ENCODE measurements at places on chromosomes 7 and 10.

- DNase-seq = no peak
Measured at GRCh38 chr10:49616421-49617101, 2.7 kb downstream of the CHAT start.

GRCh38 chr10:104332243-104333031 lies 5.8 kb downstream of the ITPRIP start:
- no peak for DNase-seq

DNA sequence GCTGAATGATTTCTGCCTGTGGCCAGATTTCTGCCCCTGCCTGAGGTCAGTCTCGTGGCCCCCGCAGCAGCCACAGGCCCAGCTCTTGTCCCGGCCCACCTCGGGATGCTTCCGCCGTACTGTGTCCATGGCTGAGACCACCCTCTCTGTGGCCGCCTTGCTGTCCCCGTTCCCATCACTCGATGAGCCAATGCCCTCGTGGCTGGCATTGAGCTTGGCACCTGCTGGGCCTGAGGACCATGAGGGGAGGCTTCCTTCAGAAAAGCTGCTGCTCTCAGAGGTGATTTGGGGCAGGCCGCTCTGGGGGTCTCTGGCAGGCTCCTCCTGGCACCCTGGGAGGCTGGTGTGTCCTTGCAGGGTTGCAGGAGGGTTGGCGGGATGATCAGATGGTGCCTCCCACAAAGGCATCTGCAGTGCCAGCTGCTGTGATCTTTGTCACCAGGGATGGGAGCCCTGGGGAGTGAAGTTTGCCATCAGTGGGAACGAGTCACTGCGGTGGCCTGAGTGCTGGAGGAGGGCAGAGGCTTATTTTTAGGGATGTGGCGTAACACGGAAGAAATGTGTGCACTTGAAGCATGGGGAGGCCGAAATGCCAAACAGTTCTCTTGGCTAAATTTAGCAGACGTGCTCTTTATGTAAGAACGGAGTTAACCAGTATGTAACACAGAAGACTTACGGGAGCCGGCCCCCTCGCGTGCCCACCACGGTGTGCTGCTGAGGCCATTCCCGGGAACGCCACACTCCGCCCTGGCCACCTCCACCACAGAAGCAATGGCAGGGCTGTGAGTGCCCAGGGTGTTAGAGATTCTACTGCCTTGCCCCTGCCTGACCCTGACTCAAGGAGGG lies 47.7 kb downstream of the VIPR2 start:
- DNase-seq = no peak

DNA sequence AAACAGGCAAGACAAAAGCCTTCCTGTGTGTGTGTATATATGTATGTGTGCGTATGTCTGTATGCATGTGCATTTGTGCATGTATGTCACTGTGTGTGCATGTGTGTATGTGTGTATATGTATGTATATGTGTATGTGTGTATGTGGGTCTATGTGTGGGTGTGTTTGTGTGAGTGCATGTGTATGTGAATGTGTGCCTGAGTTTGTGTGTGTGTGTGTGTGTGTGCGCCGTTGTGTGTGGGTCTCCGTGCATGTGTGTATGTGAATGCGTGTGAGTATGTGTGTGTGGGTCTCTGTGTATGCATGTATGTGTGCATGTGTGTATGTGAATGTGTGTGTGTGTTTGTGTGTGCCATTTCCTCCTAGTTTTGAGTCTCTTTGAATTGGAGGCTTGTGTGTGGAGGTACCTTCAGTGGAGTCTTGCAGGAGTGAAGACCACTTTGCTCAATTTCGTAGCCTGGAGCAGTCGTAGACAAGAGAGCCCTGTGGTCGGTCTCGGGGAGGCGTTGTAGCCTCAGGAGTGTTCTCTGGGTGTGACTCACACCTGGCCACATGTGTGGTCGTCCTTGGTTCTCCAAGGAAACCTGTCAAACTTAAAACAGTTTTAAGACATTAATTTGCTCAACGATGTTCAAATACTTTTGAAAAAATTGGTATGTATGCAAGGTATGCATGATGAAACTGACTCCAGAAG lies 28.1 kb downstream of the INPP5A start:
- no peak for DNase-seq

- no peak for DNase-seq
Measured at GRCh38 chr7:147298611-147299043, 1182.0 kb downstream of the CNTNAP2 start.

DNA sequence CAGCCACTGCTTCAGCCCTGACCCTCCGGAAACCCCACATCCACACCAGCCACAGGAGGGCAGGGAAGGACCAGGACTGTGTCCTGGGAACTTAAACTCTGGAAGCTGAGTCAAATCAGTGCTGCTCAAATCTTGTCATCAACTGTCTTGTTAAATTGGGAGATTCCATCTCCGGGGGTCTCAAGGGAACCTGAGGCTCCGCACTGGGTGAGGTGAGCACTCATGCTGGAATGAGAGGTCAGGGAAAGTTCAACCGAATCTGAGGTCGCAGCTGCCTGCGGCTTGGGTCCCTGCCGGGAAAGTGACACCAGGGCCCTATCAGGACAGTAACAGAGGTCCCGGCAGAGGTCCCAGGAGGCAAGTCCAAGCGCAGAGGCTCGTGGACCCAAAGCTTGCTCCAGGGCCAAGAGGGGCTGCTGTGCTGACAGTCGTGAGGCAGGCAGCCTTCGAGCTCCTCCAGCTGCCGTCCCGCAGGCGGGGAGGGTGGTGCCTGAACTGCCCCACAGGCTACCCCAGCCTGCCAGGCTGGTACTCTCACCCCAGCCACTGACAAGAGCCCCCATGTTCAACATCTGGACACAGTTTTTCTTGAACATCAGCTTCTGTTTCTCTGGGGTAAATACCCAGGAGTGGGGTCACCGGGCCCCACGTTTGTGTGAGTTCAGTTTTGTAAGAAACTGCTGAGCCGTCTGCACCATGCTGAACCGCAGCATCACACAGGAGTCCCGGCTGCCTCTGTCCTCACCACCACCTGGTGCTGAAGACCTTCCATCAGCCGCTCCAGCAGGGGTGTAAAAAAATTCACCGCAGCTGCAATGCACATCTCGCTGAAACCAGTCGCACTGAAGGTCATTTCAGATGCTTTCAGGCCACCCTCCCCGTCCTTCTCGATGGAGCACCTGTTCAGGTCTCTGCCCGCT lies 101.0 kb downstream of the DIP2C start:
- DNase-seq = no peak

DNA sequence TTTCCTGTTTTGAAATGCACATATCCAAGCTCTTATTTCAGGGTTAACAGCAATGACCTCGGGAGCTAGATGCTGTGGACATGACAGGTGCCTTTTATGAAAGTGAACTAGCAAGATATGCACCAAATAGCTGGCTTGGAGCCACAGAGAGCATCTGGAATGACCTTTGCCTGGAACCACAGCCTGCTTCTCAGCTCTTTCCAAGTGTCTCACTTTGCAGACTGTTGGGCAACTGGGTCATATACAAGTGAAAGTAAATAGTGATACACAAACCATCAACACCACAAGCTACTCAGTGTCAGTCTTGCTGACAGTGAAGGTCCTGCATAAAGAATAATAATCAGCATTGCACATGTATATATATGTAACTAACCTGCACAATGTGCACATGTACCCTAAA lies 183.5 kb downstream of the RNF133 start:
- DNase-seq = no peak

- DNase-seq = no peak
Measured at GRCh38 chr10:62529396-62529795, 155.2 kb downstream of the ZNF365 start.

- DNase-seq = no peak
Measured at GRCh38 chr10:1679821-1680650, 57.3 kb downstream of the ADARB2 start.

GRCh38 chr7:28298870-28299518 lies 113.3 kb upstream of the CREB5 start:
- DNase-seq = peak; percentile 66

- no peak for DNase-seq
Measured at GRCh38 chr10:49094646-49095045, 20.7 kb downstream of the VSTM4 start.

DNA sequence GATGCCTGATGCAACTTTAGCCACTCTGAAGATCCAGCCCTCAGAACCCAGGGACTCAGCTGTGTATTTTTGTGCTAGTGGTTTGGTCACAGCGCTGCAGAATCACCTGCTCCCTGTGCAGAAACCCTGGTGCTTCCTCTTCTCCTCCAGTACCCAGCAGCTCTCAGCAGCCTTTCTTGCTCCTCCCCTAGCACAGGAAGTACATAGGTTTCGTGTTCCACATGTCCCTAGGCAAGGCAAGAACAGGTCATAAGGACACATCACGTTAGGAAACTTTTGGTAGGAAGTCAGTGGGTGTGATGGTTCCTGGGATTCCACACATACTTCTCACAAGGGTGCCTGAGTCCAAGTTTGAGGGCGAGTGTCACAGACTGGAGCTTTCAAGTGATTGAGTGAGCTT lies 167.9 kb upstream of the PRSS1 start:
- no peak for DNase-seq

DNA sequence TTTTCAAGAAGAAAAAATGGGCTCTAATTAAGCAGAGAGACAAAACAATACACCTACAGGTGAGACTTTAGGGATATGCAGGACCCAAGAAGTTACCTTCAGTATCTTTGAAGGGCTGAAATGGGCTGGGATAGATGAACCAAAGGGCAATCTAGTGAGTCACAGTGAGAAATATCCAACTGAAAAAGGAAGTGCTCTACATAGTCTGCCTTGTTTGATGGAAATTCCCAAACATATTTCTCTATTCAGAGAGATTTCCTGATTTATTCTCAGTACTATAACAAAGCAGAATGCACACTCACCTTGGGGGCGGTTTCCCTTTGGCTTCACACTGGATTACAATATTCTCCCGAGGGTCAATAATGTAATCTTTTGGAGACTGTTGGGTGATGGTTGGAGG lies 104.1 kb upstream of the LAMB4 start:
- DNase-seq = no peak

- DNase-seq = no peak
Measured at GRCh38 chr7:112356596-112356995, 93.7 kb upstream of the IFRD1 start.

- DNase-seq = no peak
Measured at GRCh38 chr10:114472877-114473253, 68.6 kb upstream of the AFAP1L2 start.

DNA sequence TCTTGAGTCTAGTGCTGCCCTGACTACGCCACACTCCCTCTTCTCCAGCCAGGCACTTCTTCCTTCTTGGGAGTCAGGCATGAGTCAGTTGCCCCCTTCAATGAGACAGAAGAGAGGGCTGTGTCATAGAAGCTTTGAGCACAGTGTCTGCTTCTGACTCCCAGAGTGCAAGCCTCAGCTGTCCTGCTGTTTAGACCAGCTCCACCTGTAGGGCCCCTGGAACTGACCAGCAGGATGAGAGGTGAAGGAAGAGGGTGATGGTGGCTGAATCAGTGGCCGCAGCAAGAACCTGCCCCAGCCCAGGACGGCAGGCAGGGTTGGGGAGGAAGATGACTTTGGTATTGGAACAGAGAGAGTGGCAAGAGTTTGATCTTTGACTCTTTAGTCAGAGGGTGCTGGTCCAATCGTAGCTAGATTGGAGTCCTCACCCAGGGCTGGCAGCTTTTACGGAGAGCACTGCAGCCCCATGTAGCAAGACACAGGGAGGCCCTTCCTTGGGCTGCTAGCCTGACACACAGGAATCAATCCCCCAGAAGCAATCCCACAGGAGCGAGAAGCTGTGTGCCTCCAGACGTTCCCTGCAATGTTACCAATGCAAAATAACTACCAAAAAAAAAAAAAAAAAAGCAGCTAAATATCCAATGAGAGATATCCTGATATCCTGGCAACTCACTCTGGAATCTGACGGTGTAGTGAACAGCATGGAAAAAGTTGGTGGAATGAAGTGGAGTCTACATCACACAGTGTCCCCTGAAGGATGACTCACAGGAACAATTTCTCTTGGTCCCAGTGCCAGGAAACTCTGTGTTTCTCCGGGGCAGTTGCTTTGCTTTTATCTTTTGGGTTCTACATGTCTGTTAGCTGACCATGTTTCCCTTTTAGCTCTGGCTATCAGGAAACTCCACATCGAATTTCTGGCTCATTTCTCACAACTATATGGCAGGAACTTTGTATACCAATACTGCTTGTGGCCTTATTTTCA lies 6.9 kb downstream of the C10orf62 start:
- peak; percentile 90 for DNase-seq

DNA sequence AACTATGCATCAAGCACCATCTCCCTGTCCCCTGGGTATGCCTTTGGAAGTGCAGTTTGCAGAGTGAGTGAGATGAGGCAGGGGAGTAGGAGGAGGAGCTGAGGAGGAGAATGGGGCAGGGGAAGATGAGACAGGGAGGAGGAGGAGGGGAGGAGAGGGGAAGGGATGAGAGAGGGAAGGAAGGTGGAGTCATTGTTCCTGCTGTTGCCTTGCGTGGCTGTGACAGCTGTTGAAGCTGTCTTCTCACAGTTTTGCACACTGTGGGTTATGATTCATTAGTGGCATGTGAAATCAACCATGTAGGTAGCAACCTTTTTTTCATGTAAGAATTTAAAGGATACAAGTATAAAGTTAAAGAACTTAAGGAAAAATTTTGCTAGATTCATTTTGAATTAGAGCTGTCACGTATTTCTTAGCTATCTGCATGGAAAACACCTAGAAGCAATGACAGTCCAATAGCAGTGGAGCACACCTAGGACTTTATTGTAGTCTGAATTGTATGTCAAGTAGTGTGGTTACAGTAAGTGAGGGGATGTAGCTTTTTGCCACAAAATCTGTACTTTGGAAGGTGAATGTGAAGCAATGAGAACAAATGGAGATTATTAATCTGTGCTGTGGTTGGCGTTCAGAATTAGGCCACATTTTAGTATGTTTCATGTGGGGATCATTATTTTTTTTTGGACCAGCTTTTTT lies 21.7 kb downstream of the CCM2 start:
- no peak for DNase-seq

- no peak for DNase-seq
Measured at GRCh38 chr7:24715661-24716479, 41.4 kb downstream of the GSDME start.

DNA sequence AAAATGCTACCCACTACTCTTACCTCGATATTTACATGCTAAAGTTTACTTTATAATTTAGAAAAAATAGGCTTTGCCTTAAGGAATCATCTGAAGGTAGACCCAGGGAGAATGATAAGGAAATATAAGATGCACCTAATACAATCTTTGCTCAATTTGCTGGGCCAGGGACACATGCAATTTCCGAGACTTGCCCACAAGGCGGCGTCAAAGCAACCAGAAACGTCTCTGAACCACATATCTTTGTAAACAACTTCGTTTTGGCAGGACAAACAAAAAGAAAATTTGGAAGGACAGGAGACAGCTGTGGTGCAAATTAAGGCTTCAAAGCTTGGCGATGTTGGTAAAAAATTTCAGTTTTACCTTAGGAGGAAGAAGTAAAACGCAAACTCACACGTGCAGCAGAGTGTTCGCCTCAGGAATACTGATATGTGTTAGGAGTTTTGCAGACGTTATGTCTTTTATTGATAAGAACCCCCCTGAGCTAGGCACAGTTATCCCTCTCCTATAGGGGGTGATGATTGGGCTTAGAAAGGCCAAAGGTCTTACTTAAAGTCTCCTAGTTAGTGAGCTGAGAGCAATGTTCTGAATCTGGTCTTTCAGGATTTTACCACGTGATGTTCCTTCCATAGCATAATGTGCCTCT lies 134.3 kb downstream of the PRKCQ start:
- DNase-seq = peak; percentile 6
